NCI-H2081 treated with DMSO at 0.1 percent for 48 hours (cell line): ENCODE measurements at places on chromosomes 1 and 21.

- no peak for DNase-seq
These were observed 102.3 kb upstream of the GNG12 start for GRCh38 chr1:67935560-67935959.

- no peak for DNase-seq
These were observed 2.3 kb downstream of the ANP32E start for GRCh38 chr1:150233359-150234308.

DNA sequence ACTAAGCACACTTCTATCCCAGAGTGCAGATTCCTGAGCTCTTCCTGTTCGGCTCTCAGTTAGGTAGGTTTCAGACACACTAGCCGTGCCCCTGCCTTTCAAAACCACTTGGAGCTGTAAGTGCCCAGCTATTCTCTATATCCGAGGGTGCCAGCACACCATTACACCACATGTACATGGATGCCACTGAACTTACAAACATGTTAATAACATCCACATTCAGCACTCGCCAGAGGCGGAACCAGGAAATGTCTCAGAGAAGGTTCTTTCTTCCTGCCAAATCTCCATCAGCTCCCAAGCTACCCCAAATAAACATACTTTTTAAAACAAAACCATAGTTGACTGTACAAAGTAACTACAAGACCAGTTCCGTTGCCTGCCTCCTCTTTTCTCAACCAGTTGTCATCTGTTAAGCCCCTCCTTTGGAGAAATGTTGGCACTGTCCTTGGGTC is 78.4 kb upstream of the CTTNBP2NL start:
- no peak for DNase-seq

GRCh38 chr1:224609333-224609732 is 6.8 kb upstream of the CNIH3 start:
- no peak for DNase-seq

GRCh38 chr1:244254467-244254866 is 197.2 kb downstream of the ADSS2 start:
- DNase-seq = no peak

DNA sequence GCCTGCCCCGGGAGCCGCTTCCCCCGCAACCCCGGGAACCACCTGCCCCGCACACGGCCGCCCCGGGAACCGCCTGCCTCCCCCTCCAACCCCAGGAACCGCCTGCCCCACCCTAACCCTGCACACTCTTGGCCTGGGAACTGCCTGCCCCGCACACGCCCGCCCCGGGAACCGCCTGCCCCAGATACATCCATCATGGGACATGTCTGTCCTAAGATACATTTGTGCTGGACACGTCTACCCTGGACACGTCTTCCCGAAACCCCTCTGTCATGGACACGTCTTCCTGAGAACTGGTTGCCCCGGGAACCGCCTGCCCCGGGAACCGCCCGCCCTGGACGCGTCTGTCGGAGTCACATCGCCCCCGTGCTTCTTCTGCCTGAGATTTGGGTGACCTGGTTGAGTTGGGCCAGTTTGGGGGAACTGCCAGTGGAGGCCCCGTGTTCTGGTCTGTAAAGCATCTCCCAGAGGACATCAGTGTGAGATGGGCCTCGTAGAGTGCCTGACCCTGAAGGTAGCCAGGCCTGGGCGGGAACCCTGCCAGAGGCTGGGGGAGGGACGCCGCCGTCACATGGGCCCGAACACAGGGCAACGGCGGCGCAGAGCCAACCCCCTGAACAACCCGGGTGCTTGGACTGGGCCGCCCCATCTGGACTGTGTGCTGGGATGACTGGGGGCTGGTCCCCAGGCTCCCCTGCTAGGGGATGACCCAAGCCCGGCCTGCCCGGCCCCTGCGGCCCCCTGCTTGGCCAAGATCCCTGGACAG is 3.6 kb downstream of the PERM1 start:
- no peak for DNase-seq

GRCh38 chr1:78071696-78072095 is 25.9 kb downstream of the GIPC2 start:
- DNase-seq = no peak

- no peak for DNase-seq
These were observed 9.2 kb downstream of the PADI2 start for GRCh38 chr1:17109892-17110554.

DNA sequence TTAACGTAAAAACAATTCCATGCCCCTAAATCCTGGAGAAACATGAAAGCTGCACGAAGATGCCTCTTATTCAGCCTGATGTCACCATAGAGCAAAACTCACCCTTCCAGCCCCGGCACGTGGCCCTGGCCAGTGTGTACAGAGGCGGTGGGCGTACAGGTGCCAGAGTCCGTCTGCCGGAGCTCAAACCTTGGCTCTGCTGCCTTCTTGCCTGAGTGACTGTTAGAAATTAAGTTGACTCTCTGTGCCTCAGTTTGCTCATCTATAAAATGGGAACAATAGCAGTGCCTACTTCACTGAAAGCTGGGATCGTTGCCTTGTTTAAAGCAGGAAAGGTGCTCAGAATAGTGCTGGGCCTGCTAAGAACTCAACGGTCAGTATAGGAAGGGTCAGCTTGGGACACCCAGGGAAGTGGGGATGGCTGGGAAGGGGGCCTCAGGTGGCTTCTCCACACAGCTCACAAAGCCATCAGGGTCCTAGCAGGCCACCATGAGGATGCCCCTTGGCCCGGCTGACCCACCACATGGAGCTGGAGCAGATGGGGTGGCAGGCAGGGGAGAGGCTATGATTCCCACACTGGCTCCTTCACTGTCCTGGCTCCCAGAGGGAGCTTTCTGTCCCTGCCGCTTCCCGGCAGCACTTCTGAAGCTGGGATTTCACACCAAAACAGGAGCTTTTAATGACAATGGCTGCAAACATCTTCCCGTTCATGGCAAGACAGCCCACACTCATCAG is 237.2 kb downstream of the NPHP4 start:
- DNase-seq = no peak

DNA sequence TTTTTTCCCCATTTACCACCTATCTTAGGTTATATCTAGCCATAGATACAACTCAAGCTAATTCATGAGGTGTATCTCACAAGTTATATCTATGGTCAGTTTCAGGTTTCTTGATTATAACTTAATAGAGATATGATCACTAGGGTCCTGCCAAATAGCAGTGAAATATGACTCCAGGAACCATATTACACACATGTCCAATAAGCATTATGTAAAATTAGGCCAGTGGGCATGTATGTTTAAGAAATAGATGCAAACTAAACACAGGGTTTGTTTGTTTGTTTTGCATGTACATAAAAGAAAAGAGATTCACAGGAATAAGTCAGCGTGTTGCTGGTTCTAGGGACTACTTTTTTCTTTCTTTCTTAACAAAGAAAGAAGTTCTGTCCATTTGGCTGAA is 112.5 kb upstream of the ST6GALNAC5 start:
- no peak for DNase-seq

GRCh38 chr1:154657556-154657955 is 49.6 kb upstream of the ADAR start:
- no peak for DNase-seq

DNA sequence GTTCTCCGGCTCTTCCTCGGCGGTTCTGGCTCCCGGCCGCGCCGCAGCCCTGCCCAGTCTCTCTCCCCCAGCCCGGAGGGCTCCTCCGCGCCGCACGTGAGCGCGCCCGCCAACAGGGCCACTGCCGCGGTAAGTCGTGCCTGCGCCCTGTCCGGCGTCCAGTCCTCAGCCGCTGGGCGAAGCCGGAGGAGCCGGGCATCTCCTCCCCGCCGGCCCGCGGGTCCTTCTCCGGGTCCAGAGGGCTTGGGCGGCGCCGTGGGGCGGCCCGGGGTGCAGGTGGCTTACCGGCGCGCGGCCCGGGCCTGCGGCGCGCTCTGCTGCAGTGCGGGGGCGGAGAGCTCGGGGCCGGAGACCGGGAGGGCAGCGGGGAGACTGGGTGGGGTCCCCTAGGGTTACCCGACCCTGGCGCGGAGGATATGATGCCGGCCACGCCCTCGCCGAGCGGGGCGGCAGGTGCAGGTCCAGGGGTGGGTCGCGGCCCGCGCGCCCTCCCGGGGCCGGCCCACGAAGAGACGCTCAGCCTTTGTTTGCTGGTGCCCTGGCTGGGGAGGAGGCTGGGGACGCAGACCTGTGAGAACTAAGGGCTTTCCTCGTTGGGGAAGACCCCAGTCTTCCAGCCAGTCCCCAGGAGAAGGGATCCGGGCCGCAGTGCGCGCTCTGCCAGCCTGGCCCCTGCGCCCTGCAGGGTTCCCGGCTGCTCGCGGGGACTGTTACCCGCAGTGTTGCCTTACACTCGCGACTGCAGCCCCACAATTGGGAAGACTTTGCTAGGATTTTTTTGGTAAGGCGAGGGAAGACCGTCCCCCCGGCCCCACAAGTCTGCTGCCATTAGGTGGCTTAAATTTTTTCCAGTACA is at the start of gene DOP1B:
Gene DOP1B (plus strand): TSS at position 10 of the 856 bp plus-strand sequence. CDS start 7,910 bp downstream, outside the sequence.
- no peak for DNase-seq

DNA sequence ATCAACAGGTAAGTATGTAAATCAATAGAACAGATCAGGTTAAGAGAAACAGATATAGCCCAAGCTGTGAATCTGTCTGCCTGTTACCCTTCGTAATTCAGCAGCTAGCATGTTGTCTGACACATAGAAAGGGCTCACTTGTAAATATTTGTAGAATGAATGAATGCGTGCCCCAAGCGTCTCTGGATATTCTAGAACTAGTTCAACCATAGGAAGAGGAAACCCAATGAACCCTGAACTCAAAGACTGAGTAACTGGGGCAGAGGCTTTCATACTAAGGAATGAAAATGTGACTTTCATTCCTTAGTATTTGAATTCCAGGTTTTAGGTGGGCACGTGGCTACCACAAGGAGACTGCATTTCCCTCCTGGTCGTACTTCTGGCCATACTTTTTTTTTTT is 60.1 kb upstream of the SMYD2 start:
- no peak for DNase-seq

GRCh38 chr1:187114792-187115191 is 286.0 kb downstream of the PLA2G4A start:
- no peak for DNase-seq

DNA sequence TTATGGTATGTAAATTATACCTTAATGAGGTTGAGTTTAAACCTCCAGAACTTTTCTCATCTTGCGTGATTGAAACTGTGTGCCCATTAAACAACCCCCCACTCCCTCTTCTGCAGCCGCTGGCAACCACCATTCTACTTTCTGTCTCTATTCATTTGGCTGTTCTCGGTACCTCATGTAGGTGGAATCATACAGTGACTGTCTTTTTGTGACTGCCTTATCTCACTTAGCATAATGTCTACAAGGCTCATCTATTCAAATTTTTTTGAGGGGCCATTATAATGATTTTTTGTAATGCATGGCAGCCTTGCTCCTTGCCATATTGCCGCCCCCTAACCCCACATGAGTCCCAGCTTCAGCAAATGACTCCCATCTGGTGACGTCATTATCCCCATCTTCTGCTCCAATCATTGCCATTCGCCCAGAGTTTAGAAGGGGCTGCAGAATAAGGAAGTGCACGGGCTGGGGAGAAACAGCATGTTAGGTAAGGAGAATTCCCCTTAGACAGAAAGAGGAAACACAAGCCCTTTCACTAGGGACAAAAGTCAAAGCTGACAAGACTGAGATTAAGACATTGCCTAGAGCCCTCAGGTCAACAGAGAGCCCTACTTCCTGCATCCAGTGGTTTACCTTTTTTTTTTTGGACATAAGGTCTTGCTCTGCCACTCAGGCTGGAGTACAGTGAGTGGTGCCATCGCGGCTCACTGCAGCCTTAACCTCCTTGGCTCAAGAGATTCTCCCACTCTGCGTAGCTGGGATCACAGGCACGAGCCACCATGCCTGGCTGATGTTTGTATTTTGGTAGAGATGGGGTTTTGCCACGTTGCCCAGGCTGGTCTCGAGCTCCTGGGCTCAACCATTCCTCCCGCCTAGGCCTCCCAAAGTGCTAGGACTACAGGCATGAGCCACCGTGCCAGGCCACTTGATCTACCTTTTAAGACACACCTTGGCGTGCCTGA is 78.4 kb upstream of the ERRFI1 start:
- no peak for DNase-seq

- peak; percentile 66 for DNase-seq
These were observed 56.8 kb upstream of the LYST start for GRCh38 chr1:235923466-235924021.

- DNase-seq = no peak
These were observed 3.0 kb upstream of the MFSD2A start for GRCh38 chr1:39951926-39952325.

- no peak for DNase-seq
These were observed 73.4 kb downstream of the ITPKB start for GRCh38 chr1:226665505-226666163.

GRCh38 chr1:225915538-225915991 is 8.5 kb downstream of the PYCR2 start:
- no peak for DNase-seq

GRCh38 chr1:10484521-10484920 is 9.8 kb downstream of the PEX14 start:
- no peak for DNase-seq

- no peak for DNase-seq
These were observed 119.5 kb upstream of the HOOK1 start for GRCh38 chr1:59695252-59695651.

GRCh38 chr1:65938506-65938905 is 145.8 kb downstream of the PDE4B start:
- no peak for DNase-seq

DNA sequence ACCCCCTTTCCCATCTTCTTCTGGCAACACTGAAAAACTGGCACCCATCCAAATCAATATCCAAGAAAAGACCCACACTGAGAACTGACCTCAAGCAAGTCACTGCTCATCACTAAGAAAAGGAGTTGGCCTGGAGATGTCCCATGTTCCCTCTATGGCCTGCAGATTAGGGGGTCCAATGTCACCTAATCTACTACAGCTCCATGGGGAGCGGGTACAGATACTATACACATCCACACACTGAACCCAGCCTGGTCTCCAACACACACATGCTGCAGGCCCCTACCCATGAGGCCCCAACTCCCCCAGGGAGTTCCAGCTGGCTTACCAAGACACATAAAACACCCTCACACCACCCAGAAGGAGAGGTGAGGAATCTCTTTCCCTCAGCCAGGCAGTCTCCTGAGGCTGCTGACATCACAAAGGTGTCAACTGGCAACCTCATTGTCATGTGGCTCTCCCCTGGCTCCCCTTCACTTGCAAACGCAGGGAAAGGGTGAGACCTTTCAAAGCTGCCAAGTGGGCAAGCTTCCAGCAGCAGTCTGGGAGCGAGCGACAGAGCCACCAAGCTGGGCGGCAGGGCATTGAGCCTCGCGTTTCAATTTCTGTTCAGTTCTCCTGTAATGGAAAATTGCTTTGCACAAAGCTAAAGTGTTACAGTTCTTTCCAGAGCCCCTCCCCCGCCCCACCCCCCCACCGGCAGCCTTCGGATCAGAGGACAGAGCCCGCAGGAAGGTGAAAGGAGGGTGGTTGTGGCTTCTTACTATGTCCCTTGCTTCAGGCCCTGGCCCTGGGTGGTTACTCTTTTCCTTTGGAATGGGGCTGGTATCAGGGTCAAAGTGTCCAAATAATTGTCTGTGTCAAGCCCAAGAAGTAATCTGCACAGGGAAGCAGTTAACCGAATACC is at the start of gene LRRC52:
Gene LRRC52 (plus strand): TSS at position 469 of the 907 bp plus-strand sequence. CDS start 297 bp downstream, at position 766.
- DNase-seq = peak; percentile 37

- no peak for DNase-seq
These were observed 49.0 kb upstream of the BCAR3 start for GRCh38 chr1:93730621-93731020.
